ENCODE measurements at places on chromosomes 6 and 20.

DNA sequence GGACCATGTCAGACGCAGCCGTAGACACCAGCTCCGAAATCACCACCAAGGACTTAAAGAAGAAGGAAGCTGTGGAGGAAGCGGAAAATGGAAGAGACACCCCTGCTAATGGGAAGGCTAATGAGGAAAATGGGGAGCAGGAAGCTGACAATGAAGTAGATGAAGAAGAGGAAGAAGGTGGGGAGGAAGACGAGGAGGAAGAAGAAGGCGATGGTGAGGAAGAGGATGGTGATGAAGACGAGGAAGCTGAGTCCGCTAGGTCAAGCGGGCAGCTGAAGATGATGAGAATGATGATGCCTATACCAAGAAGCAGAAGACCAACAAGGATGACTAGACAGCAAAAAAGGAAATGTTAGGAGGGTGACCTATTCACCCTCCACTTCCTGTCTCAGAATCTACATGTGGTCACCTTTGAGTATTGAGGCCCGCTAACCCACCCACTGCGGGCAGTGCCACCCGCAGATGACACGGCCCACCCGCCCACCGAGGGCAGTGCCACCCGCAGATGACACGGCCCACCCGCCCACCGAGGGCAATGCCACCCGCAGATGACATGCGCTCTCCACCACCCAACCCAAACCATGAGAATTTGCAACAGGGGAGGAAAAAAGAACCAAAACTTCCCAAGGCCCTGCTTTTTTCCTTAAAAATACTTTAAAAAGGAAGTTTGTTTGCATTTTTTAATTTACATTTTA is 43.3 kb downstream of the MGME1 start:
- no peak for DNase-seq

GRCh38 chr6:117601811-117602150 is 530 bp downstream of the GOPC start:
- DNase-seq: no peak

DNA sequence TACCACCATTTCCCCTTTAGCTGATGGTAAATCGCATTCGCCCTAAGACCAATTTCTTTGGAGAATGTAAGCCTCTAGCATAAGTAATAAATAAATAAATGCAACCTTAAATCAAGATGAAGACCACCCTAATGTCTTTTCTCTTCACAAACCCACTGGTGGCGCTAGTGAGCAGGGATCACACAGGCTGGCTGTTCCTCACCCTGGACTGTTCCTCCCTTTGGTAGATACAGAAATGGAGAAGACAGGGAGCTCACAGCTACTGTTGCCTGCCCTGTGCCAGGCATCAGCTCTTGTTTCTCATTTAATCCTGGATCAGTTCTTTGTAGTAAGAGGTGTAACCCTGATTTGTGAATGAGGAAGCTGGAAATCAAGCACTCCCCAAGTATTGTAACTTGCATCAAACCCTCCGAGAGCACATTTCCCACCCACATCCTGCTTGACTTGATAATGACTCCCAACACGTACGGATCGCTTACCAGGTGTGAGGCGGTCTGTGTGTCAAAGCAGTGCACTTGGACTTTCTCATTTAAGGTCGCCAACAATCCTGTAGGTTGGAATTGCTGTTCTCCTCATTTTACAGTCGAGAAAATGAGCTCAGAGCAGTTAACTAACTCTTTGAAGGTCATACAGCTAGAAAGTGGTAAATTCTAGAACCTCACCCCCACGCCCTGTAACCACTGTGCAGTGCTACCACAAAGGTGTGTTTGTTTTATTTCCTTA is 236.1 kb downstream of the TSHZ2 start:
- DNase-seq: no peak

DNA sequence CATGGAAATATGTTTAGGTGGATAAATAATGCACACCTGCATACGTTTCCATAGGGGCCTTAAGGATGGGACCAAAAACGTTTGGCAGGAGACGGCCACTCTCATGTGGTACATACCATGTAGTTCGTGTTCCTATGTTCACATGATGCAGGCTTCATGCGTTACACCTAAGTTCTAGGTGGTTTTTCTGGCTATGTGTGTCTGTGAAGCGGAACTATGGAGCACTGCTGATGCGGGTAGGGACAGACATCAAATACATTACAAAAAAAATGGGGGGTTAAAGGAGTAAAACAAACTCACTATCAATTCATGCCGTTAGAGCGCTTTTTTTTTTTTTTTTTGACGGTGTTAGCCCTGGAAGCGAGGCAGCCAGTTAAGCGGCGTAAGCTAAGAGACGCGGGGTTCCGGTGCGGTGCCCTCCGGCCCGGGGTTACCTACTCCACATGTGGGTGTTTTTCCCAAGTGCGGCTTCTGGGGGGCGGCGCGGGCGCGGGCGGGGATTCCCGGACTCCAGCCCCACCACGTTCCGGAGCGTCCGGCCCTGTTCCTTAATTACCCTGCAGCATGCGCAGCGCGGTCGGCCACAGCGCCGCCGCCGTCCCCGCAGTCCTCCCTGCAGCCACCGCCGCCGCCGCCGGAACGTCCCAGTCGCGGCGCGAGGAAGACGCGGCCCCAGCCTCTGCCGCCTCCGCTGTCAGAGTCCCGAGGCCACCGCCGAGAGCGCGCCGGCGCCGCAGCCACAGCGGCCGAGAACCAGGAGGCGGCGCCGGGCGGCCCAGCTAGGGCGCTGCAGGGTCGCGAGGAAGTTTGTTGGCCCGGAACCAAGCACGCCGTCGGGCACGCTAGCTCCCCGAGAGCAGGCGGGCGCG is 648 bp downstream of the COL19A1 start:
- no peak for DNase-seq

DNA sequence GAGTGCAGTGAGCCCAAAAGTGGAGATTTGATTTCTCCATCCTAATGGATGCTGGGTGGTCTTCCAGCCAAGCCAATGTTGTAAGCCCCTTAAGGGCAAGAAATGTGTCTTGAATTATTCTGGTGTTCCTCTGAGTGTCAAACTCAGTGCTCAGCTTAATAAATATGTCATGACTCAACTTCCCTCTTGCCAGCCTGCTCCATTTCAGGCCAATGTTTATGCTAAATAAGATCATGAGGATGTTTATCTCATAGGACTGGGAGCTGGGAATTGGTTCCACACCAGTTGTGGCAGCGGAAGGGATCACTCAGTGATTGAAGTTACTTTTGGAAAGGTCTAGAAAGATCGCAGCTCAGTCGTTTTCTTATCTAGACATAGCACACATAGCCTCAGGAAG is 90.4 kb upstream of the ISM1 start:
- DNase-seq: no peak

GRCh38 chr6:2485116-2485515 is 239.7 kb upstream of the GMDS start:
- DNase-seq: no peak

GRCh38 chr6:11734861-11735613 is 43.6 kb downstream of the ADTRP start:
- DNase-seq: no peak

DNA sequence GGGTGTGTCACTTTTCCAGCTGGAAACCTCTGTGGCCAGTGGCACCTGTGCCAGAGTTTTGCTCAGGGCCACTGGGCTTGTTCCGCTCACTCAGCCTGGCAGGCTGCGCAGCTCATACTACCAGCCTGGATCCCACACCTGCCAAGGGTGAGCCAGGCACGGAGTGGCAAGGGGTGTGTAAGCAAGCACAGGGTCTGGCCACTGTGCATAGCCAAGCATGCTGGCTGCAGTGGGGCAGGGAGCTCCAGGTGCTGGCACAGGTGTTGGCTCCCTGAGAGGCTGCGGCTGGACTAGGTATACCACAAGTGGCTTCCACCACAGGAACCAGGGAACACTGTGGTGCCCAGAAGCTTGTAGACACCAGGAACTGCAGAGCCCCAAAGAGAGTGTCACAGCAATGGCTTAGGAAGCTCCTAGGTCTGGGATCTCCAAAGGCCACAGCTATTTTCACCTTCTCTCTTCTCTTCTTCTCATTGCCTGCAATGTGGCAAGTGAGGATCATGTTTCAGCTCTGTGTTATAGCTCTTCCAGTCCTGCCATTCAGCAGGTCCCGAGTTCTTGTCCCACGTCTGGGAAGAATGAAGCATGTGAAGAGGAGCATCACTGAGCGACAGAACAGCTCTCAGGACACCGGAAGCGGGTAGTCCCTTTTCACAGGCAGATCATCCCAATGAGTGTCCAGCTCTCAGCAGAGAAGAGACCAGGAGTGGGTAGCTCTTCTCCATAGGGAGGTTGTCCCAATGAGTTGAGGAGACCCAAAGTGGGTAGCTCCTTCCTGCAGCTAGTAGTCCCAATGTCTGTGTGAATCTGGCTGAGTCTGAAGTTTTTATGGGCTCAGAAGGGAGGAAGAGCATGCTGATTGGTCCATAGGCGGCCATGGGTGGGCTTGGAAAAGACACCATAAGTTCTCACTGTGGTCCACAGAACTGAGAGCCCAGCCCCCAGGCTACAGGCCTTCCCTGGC is 41.3 kb downstream of the WASF1 start:
- DNase-seq: no peak

- no peak for DNase-seq
These were observed 22.8 kb downstream of the CST5 start for GRCh38 chr20:23856736-23857135.

DNA sequence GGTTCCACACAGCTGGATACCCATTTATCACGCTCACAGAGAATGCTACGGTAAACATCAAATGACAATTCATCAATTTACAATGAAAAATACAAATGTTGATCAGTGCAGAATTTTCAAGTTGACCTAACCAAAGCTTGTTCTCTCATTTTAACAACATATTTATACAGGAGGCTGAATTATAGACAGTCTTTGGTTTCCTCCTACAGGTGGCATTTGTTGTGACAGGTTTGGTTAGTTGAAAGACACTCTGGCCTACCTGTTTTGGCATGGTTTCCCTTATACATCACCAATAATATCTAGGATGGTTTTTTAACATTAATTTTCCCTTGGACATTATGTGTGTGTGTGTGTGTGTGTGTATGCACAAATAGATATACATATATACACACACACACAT is 642.5 kb upstream of the MMS22L start:
- peak; percentile 7 for DNase-seq

DNA sequence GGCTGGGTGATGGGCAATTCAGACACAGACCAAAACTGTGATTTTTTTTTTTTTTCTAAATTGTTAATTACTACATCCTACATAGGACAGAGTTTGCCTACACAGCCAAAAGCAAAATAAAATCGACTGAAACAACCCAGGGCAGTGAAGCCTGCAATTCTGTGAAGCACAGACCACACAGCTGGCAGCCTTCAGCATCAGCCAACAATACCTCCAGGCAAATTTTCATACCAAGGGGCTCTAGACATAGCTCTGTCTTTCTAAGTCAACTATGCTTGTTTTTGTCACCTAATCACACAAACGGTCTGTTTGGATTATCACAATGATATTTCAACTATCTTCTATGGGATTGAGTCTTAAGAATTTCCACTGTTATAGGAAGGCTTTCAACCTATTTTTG is 17.6 kb downstream of the RMND1 start:
- no peak for DNase-seq

- DNase-seq: peak; percentile 35
These were observed 438.4 kb upstream of the ADGRB3 start for GRCh38 chr6:68196645-68197044.

GRCh38 chr6:23073821-23074220 is 504.5 kb downstream of the HDGFL1 start:
- DNase-seq: no peak

DNA sequence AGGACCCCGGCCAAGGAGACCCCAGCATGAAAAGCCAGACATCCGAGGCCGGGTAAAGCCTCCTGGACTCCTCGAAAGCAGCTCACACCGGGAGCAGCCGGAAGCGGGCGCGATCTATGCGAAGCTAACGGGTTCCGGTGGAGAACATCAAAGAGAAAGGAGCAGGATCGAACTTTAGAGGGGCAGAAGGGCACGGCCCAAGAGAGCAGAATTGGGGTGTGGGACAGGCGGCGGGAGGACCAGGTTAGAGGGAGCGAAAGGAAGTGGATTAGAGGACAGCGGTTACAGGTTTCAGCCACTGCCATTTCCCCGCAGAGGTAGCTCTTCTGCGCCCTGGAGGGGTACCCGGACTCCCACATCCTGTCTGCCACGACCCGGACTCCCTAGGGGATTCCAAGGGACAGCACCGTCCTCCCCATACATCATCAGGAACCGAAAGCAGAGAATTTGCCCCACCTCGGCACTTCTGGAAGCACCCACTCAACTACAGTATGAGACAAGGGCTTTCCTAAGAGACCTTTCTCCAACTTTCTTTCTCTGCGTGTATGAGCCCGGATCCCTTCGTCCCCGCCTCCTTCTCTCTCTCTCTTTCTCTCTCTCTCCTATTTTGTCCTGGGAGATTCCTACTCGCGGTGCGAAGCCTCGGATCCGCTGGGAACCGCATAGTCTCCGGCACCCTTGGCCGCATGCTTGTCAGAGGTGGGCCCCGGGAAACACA is 507 bp upstream of the VGLL2 start:
- DNase-seq: no peak

DNA sequence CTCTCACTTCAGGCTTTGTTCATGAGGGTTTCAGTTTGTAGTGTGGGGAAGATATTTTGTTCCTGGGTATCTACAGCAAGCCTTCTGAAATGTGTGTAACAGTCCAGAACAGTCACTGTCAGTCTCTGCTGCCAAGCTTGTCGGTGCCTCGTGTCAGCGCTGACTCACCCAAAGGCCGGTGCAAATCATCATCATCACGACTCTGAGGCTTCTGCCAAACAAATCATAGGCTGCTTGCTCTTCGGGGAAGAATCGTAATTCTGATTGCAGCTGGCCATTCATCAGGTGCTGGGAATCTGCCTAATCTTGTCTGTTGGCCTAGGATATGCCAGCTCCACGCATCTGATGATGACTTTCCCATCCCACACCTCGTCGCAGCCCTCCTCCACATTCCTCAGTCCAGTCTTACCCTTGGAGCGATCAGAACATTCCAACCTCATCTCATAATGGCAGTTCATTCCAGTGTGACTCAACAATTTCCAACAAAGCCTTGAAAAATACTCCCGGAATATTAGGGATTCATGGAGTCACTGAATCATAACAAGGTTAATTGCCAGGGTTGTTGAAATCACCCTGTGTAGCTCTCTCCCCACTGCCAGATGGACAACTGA is 40.9 kb downstream of the ALDH8A1 start:
- no peak for DNase-seq
